CD4-positive, alpha-beta T cell treated with Interleukin-1 beta for 1 hour (primary cell): ENCODE measurements at places on chromosomes 16 and 17.

DNA sequence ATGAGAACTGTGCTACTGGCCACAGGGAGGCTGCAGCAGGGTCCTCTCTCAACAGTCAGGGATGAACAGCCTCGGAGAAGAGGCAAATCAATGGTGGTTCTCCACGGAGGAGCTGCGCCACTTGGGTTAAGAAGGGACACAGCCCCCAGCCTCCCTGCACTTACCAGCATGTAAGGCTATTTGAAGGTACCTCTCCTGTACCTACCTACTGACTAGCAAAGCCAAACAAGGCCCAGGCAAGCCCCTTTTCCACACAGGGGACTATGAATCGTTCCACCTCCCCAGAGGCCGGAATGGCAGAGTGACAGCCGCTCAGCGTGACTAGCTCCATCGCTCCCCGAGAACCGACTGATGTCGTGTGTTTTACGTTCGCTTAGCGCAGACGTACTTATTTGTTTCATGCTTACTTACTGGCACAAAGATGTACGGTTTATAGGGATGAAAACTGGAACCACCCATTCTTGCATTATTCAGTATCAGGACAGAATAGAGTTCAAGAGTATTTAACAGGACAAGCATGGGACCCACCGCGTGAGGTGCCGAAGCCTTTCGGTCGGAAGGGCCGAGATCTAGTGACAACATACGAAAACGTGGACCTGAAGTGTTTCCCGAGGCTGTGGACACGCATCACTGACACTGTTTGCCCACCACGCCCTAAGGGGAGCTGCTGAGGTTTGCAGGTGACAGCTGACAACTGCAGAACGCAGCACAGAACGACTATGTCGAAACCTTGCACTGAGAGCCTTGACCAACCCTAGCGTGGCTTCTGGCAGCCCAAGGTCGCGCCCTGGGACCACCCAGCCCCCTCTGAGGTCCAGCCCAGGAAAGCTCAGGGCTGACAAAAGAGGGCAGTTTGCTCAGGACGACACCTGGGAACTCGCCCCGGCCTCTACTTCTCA is 1.0 kb downstream of the TEPSIN start:
- DNase-seq: no peak

DNA sequence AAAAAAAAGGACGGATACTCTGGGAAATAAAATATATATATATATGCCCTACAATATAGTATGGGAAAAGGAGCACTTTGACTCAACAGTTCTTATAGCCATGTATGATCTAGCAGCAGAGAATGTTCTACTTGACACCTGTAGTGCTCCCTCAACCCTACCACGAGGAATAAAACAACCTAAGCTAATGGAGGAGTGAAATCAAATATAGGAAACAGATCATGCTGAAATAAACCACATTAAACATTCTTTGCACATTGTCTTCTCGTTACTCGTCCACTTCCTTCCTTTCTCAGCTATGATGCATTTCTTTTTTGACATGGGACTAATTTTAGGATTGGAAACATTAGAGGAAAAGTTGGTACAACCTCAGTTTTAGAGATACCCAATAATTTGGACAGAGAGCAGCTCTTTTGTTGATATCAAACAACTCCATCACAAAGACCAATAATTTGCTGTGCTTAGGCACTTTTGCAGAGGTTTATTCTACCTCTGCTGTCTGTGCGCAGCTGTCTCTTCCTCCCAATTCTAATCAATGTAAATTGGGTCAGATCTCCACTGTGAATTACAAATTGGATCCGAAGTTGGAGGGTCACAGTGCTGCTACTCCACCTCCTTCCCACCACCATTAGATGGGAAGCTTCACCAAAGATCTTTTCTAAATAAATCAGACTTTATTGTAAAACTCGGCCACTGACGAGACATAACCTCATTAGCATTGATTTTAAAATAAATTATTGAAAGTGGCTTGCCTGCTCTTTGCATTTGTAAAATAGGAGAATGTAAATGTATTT is 65.8 kb downstream of the SNX11 start:
- DNase-seq: no peak

DNA sequence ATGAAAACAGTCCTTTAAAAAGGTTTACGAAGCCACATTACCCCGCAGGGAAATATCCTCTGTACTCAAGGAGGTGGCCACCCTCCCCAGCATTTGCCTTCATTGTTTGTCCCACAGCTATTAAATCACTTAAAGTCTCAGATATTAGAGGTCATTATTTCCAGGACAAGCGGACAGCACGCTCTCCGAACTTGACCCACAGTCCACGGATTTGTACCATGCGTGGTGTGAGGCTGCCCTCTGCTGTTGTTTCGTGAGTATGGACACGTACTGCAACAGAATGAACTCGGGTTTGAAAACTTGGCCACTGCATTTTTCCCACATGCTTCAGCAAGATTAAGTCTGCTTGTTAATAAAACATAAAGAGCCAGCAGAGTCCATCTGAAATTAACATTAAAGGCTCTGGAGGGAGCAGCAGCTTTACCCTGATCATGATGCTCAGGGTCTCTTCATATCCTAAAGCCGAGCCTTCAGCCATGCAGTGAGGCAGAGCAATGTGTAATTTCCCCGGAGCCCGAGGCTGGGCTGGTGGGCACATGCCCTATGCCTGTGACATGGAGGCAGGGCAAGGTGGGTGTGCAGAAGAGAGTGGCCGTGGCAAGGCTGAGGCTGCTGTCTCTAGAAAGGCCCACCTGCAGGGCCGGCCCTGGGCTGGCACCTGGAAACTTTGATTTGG is 19.7 kb downstream of the MEAK7 start:
- no peak for DNase-seq

- DNase-seq: no peak
Measured at GRCh38 chr17:40345994-40346764, 18.4 kb downstream of the GJD3 start.

- peak; percentile 82 for DNase-seq
Measured at GRCh38 chr16:25257470-25257955, at the start of gene ZKSCAN2. Gene ZKSCAN2 (minus strand): TSS chr16:25257845. CDS start chr16:25257127, 718 bp downstream.

- DNase-seq: no peak
Measured at GRCh38 chr17:13756763-13757162, 155.0 kb upstream of the HS3ST3A1 start.

- no peak for DNase-seq
Measured at GRCh38 chr17:74877592-74878548, 5.1 kb upstream of the FDXR start.

DNA sequence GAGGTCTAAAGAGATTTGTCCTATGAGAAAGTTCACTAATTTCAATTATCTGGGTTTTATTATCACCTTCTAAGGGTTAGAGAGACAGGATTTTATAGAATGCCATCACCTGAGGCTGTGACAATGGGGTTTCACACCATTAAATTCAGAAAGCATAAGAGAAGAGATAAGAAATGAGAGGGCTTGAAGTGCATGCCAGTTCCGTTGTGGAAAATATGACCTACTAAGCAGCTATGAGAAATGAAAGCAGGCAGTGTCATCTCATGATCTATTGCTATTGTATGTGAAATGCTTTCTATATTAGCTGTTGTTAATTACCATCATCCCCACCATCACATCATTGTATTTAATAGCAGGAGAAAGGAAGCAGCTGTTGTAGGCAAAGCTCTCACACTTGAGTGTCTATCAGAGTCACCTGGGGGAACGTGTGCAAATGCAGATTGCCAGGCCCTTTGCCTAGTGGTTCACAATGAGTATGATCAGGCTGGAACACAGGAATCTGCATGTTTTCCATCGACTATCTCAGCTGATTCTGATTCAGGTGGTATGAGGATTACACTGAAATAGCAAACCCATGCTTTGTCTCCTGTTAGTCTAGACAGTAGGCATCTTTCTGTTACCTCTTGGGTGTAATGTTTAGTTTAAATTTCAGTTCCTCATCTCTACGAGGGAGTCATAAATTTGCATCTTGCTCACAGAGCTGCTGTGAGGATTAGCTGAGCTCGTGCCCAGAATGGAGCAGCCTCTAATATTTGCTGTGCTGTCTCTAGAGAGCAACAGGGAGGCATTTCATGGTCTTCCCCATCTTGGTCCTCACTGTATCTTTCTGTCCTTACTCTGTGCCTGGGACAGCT is 256.4 kb downstream of the CDH13 start:
- no peak for DNase-seq

- no peak for DNase-seq
Measured at GRCh38 chr16:58016840-58017446, 8.6 kb upstream of the MMP15 start.

GRCh38 chr16:47724115-47724785 is 263.1 kb downstream of the PHKB start:
- DNase-seq: no peak

DNA sequence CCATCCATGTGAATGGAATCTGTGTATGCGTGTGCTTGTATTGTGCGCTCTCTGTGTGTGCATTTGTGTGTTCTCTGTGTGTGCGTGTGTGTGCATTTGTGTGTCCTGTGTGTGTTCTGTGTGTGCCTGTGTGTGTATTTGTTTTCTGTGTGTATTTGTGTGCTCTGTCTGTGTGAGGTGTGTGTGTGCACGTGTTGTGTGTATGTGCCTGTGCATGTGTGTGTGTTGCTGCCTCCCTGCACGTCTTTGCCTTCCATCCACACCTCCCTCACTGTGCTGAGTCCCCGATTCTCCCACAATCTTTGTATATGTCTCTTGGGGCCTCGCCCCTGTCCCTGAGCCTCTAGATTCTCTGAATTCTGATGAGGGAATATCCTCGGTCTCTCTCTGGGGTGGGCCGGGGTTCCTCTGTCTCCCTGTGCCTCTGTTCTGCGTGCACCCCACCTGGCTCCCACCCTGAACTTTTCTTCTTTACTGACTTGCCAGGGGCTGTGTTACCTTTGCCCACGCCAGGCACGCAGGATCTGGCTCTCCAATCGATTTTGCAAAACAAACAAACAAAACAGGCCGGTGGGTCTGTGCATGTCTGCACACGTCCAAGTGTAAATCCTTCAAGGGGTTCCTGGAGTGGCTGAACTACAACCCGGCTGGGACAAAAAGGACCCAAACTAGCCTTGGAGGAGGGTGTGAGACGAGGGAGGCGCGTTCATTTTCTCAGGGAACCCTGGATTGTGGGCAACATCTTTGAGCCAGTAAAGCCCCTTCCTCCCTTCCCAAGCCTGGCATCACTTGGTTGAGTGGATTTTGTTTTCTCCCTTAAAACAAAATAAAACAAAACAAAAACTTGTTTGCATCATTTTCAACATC is 8.1 kb upstream of the FOXF1 start:
- DNase-seq: no peak

- no peak for DNase-seq
Measured at GRCh38 chr17:218432-219110, 37.1 kb upstream of the DOC2B start.

DNA sequence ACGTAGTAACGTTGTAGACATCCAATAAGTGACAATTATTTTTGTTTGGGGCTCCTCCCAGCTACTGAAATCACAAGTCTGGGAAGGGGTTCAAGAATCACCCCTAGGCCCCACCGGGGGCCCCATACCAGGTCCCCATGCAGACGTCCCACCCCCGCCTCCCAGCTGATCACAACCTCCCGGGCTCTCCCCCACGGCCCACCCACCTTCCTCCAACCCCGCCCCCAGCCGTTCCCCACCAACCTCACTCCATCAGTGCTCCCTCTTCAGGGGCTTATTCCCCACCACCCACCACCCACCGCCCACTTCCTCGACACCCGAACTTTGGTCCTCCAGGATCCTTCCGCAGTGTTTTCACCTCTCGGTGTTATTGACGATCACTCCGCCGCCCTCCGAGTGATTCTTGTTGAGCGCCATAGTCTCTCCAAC is 240 bp downstream of the WBP2 start:
- no peak for DNase-seq

- no peak for DNase-seq
Measured at GRCh38 chr17:37769050-37769449, 24.2 kb upstream of the HNF1B start.

- no peak for DNase-seq
Measured at GRCh38 chr16:1325673-1326371, 7.6 kb upstream of the BAIAP3 start.
